ENCODE measurements at places on chromosomes 7 and 10.

DNA sequence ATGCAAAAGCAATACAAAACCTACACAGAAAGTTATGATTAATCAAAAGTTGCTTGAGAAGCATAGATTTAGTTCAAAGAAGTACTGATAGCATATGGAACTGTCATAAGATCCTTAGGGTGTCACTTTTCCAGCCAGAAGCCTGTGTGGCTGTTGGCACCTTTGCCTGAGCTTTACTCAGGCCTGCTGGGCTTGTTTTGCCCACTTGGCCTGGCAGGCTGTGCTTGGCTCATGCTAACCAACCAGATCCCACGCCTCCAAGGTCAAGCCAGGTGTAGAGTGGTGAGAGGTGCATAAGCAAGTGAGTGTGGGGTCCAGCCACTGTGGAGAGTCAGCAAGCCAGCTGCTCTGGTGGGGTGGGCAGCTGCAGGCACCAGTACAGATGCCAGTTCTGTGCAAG lies 12.0 kb upstream of the LIPA start:
- DNase-seq = no peak

GRCh38 chr7:4830176-4830575 lies 31.7 kb downstream of the PAPOLB start:
- no peak for DNase-seq

- DNase-seq = no peak
These were observed 70.0 kb downstream of the AFAP1L2 start for GRCh38 chr10:114334301-114334700.

DNA sequence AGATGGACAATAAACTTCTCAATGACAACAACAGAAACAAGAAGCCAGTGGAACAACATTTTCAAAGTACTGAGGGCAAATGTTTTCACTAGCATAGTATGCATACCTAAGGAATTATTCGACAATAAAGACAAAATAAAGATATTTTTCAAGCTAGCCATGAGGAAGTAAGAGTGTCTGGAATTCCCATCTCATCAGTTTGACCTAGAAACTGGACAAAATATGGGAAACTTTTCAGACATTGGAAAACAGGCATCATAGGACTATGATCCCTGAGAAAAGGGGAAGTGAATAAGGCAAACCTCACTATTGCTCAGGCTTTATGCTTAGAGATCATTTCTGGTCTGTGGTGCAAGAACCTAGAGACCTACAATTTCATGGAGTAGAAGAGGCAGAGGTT lies 86.3 kb downstream of the OAT start:
- no peak for DNase-seq

DNA sequence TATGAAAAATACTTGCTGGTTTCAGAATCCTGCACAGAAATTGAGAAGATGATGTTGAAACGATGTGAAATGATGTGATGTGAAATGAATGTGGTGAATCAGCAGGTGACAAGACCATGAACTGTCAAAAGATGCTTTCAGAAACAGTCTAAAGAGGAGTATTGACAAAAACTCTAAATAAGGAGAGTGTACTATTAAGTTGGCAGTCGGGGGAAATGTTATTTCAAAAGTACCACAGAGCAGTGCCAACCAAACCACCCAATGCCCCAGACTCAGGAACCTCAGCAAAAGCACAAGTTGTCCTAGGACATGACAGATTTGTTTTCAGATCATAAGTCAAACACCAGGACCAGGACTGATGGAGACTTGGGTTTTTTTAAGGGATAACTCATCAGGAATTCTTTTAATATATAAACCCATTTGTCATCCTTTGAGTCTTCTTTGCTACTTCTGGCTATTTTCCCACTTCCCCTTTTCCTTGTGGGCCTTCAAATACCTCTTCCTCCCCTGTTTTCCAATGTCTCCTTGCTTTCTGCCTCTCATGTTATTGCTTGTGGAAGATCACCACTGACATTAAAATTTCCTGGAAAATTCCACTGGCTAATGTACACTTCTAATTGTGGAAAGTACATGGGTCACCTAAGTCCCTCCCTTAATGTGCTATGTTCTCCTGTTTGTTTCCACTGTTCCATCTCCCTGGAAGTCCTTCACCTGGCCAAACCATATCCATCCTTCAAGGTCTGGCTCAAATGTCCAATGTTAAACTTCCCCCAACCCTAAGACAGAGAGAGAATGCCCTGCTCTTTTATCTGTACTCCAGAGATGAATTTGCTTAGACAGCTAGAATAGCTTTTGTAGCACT lies 10.2 kb upstream of the PPP1R3C start:
- DNase-seq = no peak

DNA sequence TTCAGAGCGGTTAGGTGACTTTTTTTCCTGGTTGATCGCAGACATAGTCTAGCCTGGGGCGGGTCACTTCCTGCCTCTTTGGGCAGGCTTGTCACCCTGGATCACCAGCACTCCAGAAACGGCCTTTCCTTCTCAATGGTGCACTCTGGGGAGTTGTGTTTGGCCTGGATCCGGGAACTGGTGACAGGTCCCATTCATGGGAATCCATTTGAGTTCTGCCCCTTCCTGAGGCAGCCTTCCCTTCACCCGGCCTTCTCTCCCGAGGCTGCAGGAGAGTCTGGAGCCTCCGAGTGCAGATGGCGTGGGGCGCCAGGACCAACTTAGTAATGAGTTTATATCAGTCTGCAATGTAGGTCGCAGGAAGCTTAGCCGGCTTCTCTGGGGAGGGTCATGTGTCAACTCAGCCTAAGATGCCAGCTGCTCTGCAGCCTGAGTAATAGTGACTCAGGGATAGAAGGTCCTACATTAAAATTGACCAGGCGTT lies 54.2 kb downstream of the TACR2 start:
- no peak for DNase-seq

DNA sequence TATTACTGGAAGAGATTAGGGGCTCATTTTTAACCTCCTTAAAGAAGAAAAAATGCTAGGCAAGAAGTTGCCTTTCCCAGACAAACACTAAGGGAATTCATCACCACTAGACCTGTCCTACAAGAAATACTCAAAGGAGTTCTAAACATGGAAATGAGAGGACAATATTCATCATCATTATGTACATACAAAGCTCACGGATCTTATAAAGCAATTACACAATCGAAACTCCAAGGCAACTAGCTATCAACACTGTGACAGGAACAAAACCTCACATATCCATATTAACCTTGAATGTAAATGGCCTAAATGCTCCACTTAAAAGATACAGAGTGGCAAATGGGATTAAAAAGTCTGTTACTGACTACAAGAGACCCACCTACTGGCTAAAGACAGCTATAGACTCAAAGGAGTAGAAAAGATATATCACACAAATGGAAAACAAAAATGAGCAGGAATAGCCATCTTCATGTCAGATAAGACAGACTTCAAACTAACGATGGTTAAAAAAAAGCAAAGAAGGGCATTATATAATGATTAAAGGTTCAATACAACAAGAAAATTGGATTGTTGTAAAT lies 246.6 kb downstream of the ADRA2A start:
- no peak for DNase-seq
